ENCODE measurements at places on chromosomes 6 and 20. TPM values are rescaled to one million over a fixed set of nuclear protein-coding genes. Genes with fewer than 3 reads are reported as not detected.

Gene FAM8A1
- 8.3 TPM for polyA plus RNA-seq

Gene SPATS1
- polyA plus RNA-seq, result not detected

Gene NOX3
- polyA plus RNA-seq, result not detected

Gene WFDC5
- not detected for polyA plus RNA-seq

Gene ZNF343
- polyA plus RNA-seq, result 4.3 TPM

Gene PPIL1
- polyA plus RNA-seq, result 23.3 TPM

Gene PHACTR3
- not detected for polyA plus RNA-seq

Gene GGTLC1
- polyA plus RNA-seq, result not detected

Gene LAMA2
- polyA plus RNA-seq, result 0.45 TPM

Gene PI16
- polyA plus RNA-seq, result 13.6 TPM

Gene DEFB118
- polyA plus RNA-seq, result not detected

Gene HUS1B
- 0.94 TPM for polyA plus RNA-seq

Gene PPP1R3G
- polyA plus RNA-seq, result not detected
